ENCODE measurements at places on chromosomes 4 and X.

DNA sequence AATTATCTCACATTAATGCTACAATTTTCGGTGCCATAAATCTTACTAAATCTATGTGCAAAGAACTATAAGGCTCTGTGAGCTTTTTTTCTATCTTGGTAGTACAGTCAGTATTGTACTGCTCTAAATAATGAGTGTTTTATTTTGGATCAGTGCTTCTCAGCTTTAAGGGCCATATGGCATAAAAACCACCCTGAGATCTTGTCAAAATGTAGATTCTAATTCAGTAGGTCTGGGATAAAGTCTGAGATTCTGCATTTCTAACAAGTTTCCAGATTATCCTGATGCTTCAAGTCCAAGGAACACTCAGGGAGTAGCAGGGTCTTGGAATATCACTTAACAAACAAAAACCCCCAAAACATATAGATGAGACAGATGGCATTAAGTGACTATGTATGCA, 486.5 kb downstream of the GRXCR1 start:
- DNase-seq = no peak

DNA sequence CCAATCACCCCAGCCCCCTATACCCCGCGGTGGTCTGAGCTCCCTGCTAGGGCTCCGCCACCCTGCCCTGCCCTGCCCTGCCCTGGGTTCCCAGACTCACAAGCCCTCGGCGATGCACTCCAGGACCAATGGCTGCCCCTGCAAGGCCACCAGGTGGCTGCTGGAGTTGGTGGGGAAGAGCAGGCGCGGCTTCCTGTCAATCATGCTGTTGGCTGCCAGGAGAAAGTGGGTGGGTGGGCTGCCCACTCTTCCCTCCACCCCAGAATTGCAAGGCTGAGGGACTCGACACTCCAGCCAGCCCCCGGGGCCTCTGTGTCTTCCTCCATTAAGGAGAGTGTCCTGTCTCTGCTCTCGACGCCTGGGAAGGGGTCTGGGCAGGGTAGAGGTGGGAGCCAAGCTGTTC, 15.7 kb downstream of the L1CAM start:
- DNase-seq = no peak

- DNase-seq = no peak
These were observed 171.7 kb upstream of the SLC4A4 start for GRCh38 chr4:71167083-71167482.

- no peak for DNase-seq
These were observed 71.3 kb upstream of the SPRY1 start for GRCh38 chr4:123325241-123325681.

GRCh38 chr4:25956260-25956659, 42.2 kb downstream of the SMIM20 start:
- DNase-seq = no peak

GRCh38 chr4:179766938-179767337, 2324.7 kb upstream of the AGA start:
- no peak for DNase-seq

GRCh38 chr4:4333265-4333706, 43.2 kb downstream of the ZBTB49 start:
- DNase-seq = peak; percentile 37

DNA sequence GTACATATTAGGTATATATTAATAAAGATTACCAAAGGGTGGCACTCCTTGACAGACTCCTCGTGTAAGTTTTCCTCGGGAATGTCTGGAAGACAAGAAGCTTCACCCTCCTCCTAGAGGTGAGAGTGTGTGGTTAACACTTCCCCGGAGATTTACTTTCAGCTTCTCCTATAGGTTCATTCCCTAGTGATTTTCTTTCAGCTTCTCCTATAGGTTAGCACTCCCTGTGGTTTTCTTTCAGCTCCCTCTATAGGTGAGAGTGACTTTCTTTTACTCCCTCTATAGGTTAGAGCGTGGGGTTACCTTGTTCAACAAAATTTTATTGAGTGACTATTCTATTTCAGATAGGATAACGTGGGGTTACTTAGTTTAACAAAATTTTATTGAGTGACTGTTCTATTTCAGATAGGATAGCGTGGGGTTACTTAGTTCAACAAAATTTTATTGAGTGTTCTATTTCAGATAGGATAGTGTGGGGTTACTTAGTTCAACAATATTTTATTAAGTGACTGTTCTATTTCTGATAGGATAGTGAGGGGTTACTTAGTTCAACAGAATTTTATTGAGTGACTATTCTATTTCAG, 106.0 kb upstream of the PLAC1 start:
- DNase-seq = no peak

DNA sequence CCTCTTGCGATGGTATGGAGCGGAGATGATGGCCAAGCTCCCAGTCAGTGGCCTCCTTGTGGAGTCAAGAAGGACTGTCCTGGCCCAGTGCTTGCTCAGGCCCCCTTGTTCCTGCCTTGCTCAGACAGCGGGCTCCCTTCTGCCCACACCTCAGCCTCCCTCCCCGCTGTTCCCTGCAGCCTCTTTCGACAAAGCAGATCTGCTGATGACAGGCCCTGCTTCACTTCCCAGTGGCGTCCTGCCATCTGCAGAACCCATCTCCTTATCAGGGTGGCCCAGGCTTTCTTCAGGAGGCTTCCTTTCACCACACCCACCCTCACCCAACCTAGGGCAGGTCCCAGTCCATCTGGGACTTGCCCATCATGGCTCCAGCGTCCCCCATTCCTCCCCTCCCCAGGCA, 80.0 kb downstream of the CLDN34 start:
- DNase-seq = no peak

DNA sequence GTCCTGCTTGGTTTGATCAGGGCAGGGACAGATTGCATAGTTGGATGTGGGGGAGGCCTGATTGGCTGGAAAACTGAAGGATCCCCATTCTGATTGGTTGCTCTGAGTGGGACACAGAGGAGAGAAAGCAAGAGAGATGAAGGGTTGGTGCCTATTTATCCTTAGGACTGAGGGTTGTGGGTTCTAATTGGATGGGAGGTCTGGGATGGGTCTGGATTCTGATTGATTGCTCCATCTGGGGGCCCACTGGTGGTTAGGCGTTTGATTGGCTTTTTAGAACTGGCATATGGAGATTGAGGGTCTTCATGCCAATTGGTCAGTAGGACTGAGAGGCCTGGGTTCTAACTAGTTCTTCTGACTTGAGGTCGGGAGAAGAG, 644 bp upstream of the EBP start:
- no peak for DNase-seq

DNA sequence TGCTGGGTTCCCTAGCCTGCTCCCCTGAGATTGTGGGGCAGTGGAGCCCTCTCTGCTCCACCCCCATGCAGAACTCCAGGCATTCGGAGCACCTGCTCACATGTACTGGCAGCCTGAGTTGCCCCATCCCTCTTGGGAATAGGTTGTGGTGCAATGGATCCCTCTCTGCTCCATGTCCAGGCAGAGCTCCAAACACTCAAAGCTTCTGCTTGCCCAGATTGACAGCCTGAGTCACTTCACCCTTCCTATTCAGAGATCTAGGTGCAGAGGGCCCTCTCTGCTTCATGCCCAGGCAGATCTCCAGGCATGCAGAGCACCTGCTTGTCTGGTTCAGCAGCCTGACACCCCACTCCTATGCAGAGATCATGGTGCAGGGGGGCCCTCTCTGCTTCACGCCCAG, 18.6 kb upstream of the TEX13B start:
- no peak for DNase-seq

DNA sequence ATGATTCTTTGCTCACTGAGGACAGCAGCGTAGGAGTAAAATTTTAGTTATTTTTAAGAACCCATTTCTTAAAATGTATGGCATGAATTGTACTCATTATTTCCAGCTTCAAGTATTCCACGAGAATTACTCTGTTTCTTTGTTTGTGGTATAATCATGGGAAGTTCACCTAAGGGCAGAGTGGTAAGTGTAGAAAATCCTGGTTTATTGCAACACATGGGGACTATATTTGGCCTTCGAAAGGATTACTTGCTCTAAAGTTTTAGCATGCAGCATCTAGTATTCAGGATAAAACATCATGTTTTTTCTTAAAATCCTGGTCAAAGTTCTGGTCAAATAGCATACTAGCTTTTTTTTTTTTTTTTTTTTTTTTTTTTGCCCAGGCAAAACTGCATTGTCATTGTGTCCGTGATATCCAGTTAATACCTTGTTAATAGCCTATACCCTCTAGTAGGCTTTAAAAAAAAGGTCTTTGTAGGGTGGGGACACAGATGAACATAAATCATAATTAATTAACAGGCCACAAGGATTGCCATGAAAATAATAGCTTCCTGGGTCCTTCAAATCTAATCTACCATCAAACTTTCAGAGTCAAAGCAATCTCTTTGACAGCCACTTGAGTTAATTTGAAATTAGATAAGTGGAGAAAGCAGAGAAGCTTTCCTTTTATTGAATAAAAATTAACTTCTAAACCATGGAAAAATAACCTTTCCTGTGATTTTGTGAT, 44.6 kb upstream of the VEGFC start:
- DNase-seq = no peak

DNA sequence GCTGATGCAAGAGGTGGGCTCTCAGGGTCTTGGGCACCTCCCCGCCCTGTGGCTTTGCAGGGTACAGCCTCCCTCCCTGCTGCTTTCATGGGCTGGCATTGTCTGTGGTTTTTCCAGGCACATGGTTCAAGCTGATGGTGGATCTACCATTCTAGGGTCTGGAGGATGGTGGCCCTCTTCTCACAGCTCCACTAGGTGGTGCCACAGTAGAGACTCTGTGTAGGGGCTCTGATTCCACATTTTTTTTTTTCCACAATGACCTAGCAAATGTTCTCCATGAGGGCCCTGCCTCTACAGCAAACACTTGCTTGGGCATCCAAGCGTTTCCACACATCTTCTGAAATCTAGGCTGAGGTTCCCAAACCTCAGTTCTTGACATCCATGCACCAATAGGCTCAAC, 657.9 kb upstream of the CT83 start:
- DNase-seq = no peak

DNA sequence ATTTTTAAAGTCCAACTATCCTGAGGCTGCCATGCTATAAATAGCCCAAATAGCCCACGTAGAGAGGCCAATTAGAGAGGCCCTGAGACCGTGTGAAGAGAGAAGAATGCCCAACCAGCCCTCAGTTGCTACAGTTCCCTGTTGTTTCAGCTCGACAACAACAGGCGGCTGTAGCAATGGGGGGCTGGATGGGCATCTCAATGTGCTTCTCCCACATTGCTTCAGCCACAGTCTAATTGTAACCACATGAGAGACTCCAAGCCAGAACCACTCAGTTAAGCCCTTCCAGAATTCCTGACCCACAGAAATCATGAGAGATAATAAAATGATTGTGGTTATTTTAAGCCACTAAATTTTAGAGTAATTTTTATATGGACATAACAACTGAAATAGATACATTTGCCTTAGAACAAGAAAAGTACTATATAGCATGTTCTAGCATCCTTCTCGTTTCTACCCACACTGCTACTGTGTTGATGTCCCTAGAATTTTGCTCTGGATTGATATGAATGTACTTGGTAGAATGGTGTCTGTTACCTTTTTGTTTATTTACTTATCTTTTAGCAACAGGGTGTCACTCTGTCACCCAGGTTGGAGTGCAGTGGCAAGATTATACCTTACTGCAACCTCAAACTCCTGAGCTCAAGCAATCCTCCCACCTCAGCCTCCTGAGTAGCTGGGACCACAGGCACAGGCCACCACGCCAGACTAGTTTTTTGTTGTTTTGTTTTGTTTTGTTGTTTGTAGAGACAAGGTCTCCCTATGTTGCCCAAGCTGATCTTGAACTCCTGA, 436.4 kb downstream of the BCOR start:
- no peak for DNase-seq

GRCh38 chr4:34723605-34724004, 1520.7 kb downstream of the ARAP2 start:
- no peak for DNase-seq

DNA sequence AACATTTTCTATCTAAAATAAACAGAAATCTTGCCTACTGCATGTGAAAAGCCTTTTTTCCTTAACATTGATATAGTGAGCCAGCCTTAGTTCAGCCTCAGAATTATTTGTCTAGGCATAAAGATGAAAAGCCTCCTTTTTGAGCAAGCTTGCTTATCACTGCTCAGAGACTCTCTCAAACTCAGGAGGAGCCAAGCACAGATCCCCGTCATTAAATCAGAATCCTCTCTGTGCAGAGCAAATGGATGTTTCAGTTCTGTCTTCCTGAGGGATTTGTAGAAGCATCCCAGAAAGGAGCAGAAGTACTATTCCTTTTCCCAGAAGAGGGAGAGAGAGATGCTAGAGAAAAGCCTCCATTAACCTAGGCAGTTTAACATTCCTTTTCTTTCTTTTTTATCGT, 186.9 kb upstream of the LNX1 start:
- no peak for DNase-seq

DNA sequence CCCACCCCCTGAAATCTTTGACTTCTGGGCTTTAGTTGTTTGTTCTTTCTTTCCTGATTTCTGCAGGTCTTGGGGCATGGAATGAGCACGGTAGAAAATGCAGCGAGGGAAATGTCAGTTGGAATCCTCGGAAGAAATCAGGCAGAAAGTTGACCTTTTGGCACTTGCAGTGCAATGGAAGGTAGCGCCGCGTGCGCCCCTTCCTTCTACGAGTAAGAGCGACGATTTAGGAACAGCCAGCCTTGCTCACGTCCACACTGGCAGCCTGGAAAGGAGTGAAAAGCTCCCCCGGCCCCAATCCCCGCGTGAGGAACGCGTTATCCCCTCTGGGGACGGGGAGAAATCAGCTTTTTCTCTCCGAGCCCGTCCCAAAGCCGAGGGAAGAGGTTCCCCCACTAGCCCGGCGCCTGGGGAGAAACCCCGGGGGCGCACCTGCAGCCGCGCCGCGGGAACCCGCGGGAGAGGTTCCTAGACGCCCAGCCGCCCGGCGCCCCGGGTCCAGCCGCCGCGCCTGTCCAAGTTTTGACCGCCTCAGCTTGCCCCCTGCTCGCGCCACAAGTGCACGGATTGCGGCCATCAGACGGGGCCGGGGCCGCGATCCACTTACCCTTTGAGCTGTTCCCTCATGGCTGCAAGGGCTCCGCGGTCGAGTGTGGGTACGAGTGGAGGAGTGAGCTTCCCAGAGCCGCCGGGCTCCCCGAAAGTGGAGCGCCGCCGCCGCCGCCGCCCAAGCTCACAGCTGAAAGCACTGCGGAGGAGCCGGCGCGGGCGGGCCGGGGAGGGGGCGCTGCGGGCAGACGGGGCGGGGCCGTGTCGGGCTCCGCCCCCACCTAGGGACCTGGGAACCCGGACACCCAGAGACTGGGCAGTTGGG, 194.6 kb upstream of the FTHL17 start:
- DNase-seq = peak; percentile 27

- no peak for DNase-seq
These were observed 5.4 kb downstream of the ALPK1 start for GRCh38 chr4:112302320-112303274.

DNA sequence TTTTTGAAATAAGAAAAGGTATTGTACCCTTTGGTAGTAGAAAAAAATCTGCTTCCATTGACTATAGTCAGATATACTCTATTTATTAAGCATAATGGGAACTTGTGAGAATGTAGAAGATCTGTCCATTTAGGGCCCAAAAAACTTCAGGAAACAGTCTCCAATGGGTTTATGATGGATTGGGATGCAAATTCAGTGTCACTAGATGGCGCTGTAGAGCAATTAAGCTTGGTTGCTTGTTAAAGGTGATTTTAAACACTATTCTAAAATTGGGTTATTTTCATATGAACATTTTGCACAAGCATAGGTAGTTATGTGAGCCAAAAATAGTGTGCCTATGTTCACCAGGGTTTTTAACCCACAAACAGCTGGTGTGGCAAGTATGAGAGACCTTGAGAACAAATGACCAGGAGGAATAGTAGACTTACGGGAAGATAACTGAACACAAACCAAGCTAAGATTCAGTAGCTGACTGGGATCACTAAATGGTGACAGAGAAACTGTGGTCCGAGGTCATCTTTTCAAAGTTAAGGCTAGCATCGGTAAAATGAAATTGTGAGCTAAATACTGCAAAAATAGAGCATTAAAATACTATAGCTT, 80.3 kb upstream of the LSM6 start:
- peak; percentile 63 for DNase-seq

GRCh38 chr4:101411926-101412325, 64.6 kb upstream of the PPP3CA start:
- no peak for DNase-seq
